ENCODE measurements at places on chromosomes 11 and 22.

DNA sequence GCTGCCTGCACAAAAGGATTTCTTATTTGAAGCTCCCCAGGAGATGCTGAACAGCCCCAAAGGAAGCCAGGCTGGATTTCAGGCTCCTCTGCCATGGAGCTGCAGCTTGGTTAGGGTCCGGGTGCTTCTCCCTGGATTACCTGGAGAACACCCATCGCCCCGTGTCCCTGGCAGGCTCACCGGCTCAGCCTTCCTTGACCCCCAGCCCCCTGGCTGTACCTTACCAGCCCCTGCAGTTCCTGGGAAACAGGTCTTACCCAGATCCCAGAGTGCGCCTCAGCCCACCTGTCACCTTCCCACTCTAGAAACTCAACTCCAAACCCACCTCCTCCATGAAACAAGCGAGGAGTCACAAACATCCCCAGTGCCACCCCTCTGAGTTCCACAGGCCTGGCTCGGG is 45.3 kb upstream of the CD5 start:
- H3K27ac ChIP-seq: no peak overlapping the region
- H3K4me1 ChIP-seq: no peaks in the 10 kb centered on the region
- no peaks in the 10 kb centered on the region for H3K36me3 ChIP-seq
- no peaks in the 10 kb centered on the region for H3K27me3 ChIP-seq
- no peak for DNase-seq

GRCh38 chr11:1693327-1694063 is 3.5 kb upstream of the KRTAP5-6 start:
- H3K4me3 ChIP-seq: peak overlapping the region; percentile 51
- peak; percentile 38 for DNase-seq
- no peaks in the 10 kb centered on the region for H3K36me3 ChIP-seq
- peak overlapping the region; percentile 91 for H3K27ac ChIP-seq
- H3K27me3 ChIP-seq: no peaks in the 10 kb centered on the region

- peak overlapping the region; percentile 83 for H3K27ac ChIP-seq
- no peaks in the 10 kb centered on the region for H3K36me3 ChIP-seq
- peak; percentile 99 for DNase-seq
- H3K4me3 ChIP-seq: no peak overlapping the region
These were observed 81.3 kb upstream of the BLID start for GRCh38 chr11:122197066-122197987.

GRCh38 chr11:1706634-1707400 is 9.8 kb downstream of the KRTAP5-6 start:
- H3K27me3 ChIP-seq: no peaks in the 10 kb centered on the region
- no peak overlapping the region for H3K27ac ChIP-seq
- no peak overlapping the region for H3K4me3 ChIP-seq
- no peak for DNase-seq
- no peaks in the 10 kb centered on the region for H3K4me1 ChIP-seq

- no peak overlapping the region for H3K4me3 ChIP-seq
- DNase-seq: no peak
- no peaks in the 10 kb centered on the region for H3K36me3 ChIP-seq
- H3K4me1 ChIP-seq: no peaks in the 10 kb centered on the region
- H3K27ac ChIP-seq: no peak overlapping the region
These were observed 815.9 kb downstream of the KCNA4 start for GRCh38 chr11:29200791-29201562.

DNA sequence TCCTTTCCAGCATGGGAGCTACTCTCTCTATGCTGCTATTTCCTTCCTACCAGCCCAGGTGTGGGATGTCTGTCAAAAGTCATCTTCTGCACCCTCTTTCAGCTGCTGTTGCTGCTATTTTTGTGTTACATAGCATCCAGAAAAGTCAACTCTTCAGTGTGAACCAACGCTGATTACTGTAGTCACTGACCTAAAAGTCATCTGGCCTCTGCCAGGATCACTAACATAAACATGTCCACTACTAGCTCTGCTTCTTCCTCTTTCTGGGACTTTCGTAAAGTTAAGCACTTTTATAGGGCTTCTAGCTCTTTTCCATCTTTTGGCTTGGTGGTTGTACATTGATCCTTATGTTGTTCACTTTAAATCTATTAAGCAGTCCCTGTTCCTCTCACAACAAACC is 90.2 kb upstream of the CARD18 start:
- no peak for DNase-seq
- H3K4me1 ChIP-seq: peaks cover 4% of the 10 kb centered on the region
- H3K27ac ChIP-seq: no peak overlapping the region
- H3K4me3 ChIP-seq: no peak overlapping the region

GRCh38 chr11:78363024-78363619 is 54.5 kb downstream of the GAB2 start:
- no peaks in the 10 kb centered on the region for H3K36me3 ChIP-seq
- no peak for DNase-seq
- H3K27me3 ChIP-seq: no peaks in the 10 kb centered on the region
- no peak overlapping the region for H3K27ac ChIP-seq
- H3K4me1 ChIP-seq: peaks cover 9% of the 10 kb centered on the region

DNA sequence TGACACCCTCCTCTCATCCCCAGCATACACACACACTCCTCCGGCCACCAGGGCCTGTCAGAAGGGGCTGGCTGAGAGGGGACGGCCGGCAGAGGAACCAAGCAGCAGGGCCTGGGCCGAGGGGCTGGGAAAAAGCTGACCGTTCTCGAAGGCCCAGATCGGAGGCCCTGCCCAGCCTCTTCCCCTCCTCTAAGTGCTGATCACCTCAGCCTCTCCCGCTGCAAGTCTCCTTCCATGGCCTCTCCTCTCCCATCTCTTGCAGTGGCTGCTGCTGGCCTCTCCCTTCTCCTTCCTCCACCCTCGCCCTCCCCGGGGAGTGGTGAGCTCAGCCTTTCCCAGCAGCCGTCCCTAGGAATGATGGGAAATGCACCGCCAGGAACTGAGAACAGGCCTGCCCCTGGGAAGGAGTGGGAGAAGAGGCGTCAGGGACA is 39.6 kb downstream of the ARRB1 start:
- peak overlapping the region; percentile 61 for H3K27ac ChIP-seq
- no peak overlapping the region for H3K4me3 ChIP-seq
- H3K36me3 ChIP-seq: no peaks in the 10 kb centered on the region

DNA sequence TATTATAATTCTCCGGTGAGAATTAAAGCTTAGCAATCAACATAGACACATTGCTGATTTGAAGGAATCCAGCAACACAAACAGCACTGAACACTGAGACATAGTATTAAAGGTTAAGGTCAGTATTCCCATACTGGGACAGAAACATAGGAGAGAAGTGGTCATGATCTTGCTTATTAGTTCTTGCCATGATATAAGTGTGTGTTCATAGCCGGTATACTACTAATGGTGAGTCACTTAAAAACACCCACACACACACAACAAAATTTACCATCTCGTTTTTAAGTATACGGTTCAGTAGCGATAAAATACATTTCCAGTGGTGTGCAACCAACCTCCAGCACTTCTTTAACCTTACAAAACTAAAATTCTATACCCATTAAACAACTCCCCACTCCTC is 96.3 kb downstream of the C11orf65 start:
- H3K27ac ChIP-seq: no peak overlapping the region
- no peaks in the 10 kb centered on the region for H3K36me3 ChIP-seq
- H3K27me3 ChIP-seq: no peaks in the 10 kb centered on the region
- H3K4me1 ChIP-seq: no peaks in the 10 kb centered on the region
- no peak for DNase-seq
- H3K4me3 ChIP-seq: no peak overlapping the region

DNA sequence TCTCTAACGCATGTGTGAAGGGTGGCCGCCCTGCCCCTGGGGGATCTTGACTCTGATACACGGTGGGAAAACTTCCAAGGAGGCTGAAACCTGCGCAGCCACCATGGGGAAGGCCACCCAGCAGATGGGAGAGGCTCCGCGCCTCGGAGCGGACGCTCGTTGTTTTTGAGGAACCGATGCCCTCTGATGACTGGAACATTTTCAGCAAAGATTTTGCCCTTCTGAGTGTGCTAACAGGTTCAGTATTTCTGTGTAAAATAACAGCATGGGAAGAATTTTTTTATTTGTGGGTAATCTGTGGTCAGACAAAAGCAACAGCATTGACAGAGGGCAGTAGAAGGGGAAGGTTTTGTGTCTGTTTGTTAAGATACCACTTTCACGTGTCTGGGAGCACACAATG is 16.7 kb downstream of the MB start:
- no peaks in the 10 kb centered on the region for H3K36me3 ChIP-seq
- peaks cover 41% of the 10 kb centered on the region for H3K4me1 ChIP-seq
- H3K27me3 ChIP-seq: no peaks in the 10 kb centered on the region
- no peak for DNase-seq
- H3K27ac ChIP-seq: peak overlapping the region; percentile 87
- no peak overlapping the region for H3K4me3 ChIP-seq

DNA sequence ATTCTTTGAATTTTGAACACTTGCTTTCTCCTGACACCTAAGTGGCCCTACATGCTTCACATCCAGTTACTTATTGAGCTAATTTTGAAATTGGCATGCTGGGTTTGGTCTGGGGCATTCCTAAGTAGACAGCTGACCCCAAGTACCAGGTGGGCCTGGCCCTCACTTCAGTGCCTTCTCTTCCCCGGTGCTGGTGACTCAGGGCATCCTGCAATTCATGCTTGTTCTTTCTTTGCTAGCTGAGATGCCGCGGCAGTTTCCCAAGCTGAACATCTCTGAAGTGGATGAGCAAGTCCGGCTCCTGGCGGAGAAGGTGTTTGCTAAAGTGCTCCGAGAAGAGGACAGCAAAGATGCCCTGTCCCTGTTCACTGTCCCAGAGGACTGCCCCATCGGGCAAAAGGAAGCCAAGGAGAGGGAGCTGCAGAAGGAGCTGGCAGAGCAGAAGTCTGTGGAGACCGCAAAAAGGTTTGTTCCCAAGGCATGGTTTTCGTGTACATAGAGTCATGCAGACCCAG is 6.3 kb downstream of the AMPD3 start:
- H3K27ac ChIP-seq: no peak overlapping the region
- no peaks in the 10 kb centered on the region for H3K27me3 ChIP-seq
- no peak overlapping the region for H3K4me3 ChIP-seq

- peak overlapping the region; percentile 83 for H3K4me3 ChIP-seq
- peaks cover 30% of the 10 kb centered on the region for H3K36me3 ChIP-seq
- H3K27ac ChIP-seq: peak overlapping the region; percentile 98
- H3K4me1 ChIP-seq: peaks cover 8% of the 10 kb centered on the region
- no peak for DNase-seq
These were observed 1.2 kb downstream of the DDX17 start for GRCh38 chr22:38504731-38505540.

DNA sequence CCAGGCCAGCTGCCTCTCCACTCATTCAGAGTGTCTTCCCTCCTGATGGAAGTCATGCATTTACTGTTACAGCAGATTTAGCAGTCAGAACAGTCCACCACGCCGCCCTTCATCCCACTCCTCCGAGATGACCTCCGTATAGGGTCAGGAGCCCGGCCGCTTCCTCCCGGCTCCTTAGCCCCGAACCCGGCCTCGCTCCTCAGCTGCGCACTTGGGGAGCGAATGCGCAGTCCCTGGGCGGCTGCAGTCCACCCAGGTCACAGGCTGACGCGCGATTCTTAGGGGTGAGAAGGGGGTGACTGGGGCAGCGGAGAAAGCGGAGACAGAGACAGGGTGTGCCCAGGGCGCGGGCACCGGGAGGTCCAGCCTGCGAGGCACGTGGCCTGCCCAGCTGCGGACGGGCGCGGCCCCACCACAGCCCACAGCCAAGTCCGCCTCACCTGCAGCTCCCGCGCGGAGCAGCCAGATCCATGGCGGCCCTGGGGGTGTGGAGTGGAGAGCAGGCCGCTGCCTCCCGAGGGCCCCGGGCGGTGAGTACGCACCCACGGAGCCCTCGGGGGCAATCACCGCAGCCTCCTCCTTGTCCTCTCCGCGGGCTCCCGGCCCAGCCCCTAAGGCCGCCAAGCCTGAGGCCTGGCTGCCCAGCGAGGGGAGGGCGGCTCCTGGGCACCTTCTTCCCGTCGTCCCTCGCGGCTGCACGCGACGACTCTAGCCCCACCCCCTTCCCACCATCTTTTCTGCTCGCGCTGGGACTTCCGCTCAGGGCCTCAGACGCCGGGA is 286.6 kb downstream of the BRD1 start:
- DNase-seq: no peak
- no peak overlapping the region for H3K4me3 ChIP-seq
- H3K36me3 ChIP-seq: no peaks in the 10 kb centered on the region
- no peak overlapping the region for H3K27ac ChIP-seq
- H3K4me1 ChIP-seq: no peaks in the 10 kb centered on the region

GRCh38 chr11:18313965-18314763 is 7.8 kb downstream of the HPS5 start:
- H3K4me1 ChIP-seq: no peaks in the 10 kb centered on the region
- no peak overlapping the region for H3K27ac ChIP-seq
- peaks cover 11% of the 10 kb centered on the region for H3K36me3 ChIP-seq
- DNase-seq: no peak

DNA sequence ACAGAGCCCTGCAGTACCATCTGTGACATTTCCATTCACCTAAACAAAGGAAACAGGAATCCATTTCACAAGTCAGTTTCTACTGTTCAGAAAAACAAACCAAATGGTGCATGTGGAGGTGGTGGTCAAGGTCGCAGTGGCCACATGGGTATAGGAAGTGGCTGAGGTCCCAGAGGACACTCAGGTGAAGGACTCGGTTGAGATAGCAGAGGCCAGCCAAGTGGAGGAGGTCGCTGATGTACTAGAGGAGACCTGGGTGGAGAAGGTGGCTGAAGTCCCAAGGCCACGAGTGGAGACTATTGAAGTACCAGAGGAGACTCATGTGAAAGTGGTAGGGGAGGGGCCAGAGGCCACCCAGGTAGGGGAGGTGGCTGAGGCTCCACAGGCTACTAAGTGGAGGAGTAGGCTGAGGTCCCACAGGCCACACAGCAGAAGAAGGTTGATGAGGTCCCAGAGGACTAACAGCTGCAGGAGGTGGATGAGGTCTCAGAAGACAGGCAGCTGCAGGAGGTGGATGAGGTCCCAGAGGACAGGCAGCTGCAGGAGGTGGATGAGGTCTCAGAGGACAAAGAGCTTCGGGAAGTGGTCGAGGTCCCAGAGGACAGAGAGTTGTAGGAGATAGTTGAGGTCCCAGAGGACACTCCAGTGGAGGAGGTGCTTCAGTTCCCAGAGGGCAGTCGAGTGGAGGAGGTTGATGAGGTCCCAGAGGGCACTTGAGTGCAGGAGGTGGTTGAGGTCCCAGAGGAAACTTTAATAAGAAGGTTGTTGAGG is 40.2 kb downstream of the ZNF195 start:
- H3K36me3 ChIP-seq: no peaks in the 10 kb centered on the region
- H3K4me1 ChIP-seq: peaks cover 6% of the 10 kb centered on the region
- H3K27me3 ChIP-seq: peaks cover 29% of the 10 kb centered on the region

DNA sequence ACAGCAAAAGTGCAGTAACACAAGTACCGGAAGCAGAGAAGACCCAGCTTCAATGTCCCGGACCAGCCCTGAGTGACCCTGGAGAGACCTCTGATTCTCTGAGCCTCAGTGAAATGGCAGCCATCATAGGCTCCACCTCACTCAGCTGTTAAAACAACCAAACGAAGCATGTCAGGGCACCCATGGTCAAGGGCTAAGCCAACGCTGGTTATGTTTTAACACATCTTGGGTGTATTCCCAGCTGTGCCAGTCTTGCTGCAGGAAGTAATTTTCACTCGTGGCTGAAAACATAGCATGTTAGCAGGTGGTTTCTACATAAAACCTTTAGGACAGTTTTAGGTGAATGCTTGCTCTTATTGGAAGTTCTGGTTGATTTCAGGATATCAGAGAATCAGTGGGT is 30.9 kb downstream of the LMO2 start:
- no peak overlapping the region for H3K4me3 ChIP-seq
- H3K27ac ChIP-seq: no peak overlapping the region
- H3K27me3 ChIP-seq: peaks cover 29% of the 10 kb centered on the region
- no peaks in the 10 kb centered on the region for H3K36me3 ChIP-seq
- no peaks in the 10 kb centered on the region for H3K4me1 ChIP-seq
- DNase-seq: no peak

- H3K4me3 ChIP-seq: no peak overlapping the region
- peaks cover 10% of the 10 kb centered on the region for H3K4me1 ChIP-seq
- no peak overlapping the region for H3K27ac ChIP-seq
- no peak for DNase-seq
These were observed 24.7 kb downstream of the RCOR2 start for GRCh38 chr11:63892228-63892627.

GRCh38 chr11:30549565-30549964 is 36.6 kb downstream of the MPPED2 start:
- DNase-seq: no peak
- no peaks in the 10 kb centered on the region for H3K36me3 ChIP-seq
- H3K4me1 ChIP-seq: no peaks in the 10 kb centered on the region
